ENCODE measurements at places on chromosomes 13 and 19. TPM values are rescaled to one million over a fixed set of nuclear protein-coding genes. Genes with fewer than 3 reads are reported as not detected.

DNA sequence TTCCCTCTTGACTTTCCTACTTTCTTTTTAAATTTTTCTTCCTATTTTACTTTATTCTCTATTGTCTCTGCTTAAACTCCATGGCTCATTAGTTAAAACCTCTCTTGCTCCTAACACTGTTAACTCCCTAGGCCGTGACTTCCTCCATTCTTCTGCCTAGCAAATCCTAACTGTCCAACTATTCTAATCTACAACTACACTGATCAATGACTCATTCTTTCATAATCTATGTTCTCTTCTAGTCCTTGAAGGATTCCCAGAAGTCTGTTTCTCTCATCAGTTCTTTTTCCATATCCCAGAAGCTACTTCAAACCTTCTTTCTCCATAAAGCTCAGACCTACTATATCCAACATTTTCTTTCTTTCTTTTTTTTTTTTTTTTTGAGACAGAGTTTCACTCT lies 66.9 kb downstream of the MICU2 start:
- no peak for DNase-seq

DNA sequence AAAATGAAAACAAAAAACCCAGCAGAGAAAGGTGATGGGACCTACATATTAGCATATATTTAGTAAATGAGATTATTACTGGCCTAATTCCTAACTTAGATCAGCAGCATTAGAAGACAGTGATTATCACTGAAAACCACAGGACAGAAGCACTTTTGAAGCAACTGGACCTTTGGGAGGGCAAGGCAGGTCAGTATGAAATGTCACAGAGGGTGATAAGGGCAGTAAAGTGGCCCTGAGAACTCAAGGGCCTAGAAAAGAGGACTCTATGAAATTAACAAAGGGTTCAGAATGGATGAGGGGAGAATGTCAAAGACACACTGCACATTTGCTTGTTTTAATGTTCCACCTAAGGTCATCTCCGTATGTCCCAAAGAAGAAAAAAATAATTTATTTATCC lies 148.7 kb downstream of the VWA8 start:
- DNase-seq: no peak

GRCh38 chr19:43330726-43331434 lies 22.6 kb upstream of the CD177 start:
- DNase-seq: no peak

DNA sequence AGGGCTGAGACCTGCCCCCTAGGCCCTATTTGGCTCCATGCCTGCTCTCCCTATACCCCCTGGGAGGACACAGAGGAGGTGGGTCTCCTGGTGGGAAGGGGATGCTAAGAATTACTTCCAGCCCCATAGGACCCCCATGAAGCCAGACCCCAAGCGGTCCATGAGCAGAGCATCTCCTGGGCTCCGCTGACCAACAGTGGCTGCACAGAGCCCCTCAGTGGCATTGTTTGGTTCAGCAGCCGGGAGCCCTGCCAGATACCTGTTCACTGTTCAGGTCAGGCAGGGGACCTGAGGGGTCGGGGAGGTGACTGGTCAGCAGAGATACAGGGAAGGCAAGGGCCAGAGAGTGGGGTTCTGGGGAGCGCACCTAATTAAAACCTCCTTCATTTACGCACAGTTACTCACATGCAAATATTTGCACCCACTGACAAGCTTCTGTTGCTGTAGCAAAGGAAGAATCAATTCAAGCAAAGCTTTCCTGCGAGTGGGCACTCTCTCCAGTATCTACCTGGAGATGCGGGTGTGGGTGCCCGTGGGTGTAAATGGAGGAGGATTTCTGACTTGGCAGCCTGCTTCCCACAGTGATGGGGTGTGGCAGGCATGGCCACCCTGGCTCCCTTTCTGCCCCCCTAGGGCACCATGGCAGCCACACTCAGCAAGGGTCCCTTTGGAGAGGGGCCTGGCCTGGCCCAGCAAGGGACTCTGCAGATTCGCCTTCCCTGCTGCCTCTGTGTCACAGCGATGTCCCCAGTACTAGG lies 83.5 kb downstream of the CHST8 start:
- DNase-seq: no peak

Gene URAD
- not detected for total RNA-seq

Gene ZMYM5
- 9.6 TPM for total RNA-seq

Gene NXNL1
- total RNA-seq: not detected
